Stimulated activated naive CD8-positive, alpha-beta T cell treated with anti-CD3 and anti-CD28 coated beads, Interleukin-15, amount 100 ng/mL, for 72 hours (primary cell): ENCODE measurements at places on chromosomes 12 and 14.

- no peak for DNase-seq
Measured at GRCh38 chr12:47835006-47835830, 15.5 kb upstream of the HDAC7 start.

- no peak for DNase-seq
Measured at GRCh38 chr14:63910583-63911363, 58.0 kb downstream of the SYNE2 start.

DNA sequence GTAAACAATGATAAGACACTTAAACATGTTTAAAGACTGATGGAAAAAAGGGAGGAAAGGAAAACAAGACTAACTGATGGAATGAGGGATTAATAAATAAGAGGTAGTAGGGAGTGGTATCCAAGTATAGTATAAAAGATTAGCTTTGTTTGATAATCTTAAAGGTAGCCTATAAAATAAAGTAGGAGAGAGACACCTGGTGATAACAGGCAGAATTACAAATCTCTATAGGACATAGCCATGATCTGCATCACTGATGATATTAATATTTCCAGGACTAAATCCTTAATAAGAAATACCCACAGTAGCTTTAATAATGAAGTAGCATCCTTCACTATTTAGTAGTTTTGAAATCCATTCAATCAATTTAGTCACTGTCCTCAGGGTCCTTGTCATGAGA is 30.4 kb downstream of the DLGAP5 start:
- no peak for DNase-seq

- DNase-seq, result peak; percentile 75
Measured at GRCh38 chr12:8032242-8033152, at the start of gene FOXJ2. Gene FOXJ2 (plus strand): TSS chr12:8032716. CDS start chr12:8039833, 7,117 bp downstream.

- peak; percentile 44 for DNase-seq
Measured at GRCh38 chr12:121637231-121637914, 11.0 kb downstream of the ORAI1 start.

DNA sequence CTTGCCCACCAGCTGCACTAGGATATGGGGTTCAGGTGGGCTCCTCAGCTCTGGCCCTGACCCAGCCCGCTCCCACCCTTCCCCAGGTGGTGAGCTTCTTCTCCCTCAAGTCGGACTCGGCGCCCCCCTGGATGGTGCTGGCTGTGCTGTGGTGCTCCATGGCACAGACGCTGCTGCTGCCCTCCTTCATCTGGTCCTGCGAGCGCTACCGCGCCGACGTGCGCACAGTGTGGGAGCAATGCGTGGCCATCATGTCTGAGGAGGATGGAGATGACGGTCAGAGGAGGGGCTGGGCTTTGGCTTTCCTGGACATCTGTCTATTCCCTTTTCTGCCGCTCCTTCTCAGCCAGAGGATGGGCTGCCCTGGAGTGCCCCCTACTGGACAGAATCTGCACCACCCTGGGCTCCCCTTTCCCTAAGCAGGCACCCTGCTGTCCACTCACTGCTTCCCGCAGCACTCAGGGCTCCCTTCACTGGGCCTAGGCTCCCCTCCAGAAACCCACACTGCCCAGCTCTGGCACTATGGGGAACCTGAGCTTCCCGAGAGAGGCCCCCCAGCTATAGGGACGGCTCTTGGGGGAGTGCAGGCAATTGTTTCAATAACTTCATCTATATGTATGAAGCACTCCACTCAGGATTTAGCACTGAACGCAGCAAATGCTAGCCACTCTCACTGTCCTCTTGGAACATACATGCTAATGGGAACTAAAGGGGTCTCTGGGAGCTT is 2.6 kb upstream of the P3H3 start:
- peak; percentile 80 for DNase-seq

GRCh38 chr14:92693998-92694795 is 54.2 kb downstream of the LGMN start:
- no peak for DNase-seq

DNA sequence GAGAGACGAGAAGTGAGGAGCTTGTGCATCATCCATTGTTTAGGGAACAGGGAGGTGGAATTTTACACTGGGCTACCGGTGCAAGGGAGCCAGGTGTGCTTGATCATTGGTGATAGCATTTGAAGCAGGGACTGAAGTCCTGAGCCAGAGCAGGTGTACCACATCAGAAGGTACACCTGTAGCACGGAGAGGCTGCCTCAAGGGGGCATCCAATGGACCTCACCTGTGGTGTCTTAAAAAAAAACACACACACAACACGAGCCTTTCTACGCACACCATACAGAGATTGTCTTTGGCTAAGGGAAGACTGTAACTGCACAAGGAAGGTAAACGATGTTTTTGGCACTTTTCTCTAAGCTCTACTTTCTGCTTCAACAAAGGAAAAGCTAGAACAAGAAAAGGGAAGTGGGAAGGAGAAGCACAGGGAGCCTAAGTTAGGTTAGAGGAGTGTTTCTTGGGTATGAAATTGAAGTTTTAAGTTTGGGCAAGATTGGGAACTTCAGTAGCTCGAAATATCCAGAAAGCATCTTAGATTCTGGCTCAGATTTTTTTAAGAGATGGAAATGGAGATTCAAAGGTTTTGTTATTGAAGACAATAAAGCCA is 334.3 kb upstream of the FBXO33 start:
- DNase-seq, result no peak

DNA sequence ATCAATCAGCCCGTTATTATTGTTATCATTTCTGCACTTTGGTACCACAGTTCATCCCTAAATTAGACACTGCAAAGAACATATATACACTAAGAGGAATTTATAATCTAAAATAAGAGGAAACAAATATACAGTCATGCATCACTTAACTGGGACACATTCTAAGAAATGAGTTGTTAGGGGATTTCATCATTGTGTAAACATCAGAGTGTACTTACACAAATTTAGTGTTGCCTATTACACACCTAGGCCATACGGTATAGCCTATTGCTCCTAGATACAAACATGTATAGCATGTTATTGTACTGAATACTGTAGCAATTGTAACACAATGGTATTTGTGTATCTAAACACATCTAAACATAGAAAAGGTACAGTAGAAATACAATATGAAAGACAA is 190.5 kb downstream of the BMP4 start:
- DNase-seq, result no peak

DNA sequence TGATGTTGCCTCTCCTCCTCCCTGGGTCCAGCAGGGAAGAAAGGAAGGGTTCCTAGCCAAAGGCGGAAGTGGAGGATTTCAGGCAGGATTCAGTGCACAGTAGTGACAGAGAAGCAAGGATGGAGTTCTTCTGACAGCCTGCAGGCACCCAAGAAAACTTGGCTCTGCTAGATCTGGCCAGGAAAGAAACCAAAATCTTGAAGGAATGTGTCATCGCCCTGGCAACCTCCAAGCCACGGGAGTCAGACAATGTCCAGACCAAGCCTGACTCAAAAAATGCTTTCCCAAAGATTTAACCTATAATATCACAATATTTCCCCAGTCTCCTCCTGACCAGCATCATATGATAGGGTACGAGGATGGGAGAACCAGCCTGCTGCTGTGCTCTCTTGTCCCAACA is 22.8 kb upstream of the DHRS4 start:
- no peak for DNase-seq

DNA sequence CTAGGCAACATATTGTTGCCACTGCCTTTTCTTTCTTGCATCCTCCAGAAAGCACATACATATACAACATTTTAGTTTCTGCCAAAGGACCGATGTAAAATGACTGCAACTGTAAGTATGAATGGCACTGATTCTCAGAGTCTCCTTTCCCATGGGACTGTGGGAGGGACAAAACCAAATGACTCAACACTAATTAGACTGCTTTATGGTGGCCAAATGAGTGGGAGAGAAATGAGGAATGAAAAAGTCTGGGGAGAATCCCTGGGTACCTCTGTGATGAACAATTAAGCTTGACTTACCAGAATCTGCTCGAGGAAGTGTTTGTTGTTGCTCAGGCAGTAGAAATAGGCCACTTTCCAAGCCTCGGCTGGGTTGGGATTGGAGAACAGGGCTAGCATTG is 10.1 kb downstream of the ZFYVE26 start:
- no peak for DNase-seq

GRCh38 chr14:105093431-105094192 is 28.4 kb upstream of the GPR132 start:
- DNase-seq, result peak; percentile 88

DNA sequence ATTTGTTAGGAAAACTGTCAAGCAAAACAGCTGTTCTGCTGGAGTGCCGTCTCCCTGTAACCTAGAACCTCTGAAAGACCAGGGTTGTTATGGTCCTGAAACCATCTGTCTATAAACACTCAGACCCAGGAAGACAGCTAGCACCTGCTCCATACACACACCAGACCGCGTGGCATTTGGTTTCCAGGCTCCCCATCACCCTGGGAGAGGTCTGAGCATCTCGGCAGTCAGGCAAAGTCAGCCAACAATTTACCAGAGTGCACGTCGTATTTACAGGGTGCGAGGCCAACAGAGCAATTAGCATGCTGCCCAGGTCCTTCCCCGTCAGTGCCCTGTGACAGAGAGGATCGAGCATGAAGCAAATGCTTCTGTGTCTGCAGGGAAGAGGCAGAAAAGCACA is 272.5 kb downstream of the SLC15A4 start:
- no peak for DNase-seq

DNA sequence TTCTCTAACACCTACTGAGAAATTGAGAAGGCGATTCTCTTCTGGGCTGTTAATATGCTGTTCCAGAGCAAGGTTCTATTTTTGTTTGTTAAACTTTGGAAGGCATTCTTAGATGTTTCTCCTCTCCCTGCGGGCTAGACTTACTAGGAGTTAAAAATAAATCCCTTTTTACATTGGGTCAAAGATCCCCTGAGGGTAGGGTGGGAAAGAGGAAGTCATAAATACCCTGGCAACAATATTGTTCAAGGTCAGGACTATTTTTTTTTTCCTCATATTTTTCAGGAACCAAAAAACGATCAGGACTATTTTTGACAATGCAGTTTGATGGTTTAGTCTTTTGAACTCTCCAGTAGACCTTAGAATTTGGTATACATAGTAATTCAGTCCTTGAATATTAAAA is 12.0 kb upstream of the SLC2A14 start:
- no peak for DNase-seq

DNA sequence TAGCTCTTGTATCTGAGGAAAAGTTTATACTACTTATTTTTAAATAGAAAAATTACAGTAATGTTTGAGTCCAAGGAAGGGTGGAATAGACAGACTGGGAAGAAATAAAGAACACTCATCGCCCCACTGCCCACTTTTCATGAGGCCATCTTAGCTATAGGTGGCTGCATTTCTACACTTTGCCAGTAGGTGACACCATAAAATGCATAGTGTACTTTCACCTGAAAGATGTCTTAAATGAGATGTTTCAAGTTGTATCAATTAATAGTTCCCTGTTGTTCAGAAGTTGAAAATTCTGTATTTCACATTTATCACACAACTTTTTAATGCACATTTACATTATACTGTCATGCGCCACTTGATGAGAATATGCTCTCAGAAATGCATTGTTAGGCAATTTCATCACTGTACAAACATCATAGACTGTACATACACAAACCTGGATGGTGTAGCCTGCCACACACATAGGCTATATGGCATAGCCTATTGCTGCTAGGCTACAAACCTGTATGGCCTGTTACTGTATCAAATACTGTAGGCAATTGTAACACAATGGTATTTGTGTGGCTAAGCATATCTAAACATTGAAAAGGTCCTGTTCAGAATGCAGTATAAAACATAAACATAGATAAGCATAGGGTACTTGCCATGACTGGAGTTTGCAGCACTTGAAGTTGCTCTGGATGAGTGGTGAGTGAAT is 27.6 kb downstream of the PMCH start:
- DNase-seq, result no peak

DNA sequence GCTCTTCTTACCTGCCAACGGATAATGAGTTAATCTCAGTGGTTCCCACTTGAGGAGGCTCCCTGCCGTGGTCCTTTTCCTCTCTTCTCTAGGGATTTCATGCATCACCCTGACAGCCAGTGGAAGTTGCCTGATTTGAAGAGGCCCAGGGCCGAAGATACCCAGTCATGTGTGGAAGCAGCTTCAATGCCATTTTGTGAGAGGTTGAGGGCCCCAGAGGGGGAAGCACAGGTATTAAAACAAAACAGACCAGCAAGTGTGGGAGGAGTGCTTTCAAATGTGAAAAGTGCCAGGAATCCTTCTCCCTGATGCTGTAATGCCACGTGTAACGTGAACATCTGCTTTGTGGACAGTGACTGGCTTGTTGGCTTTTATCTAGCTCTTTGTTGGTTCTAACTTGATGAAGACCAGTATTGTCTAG is 1.5 kb downstream of the TCP11L2 start:
- DNase-seq, result peak; percentile 16

DNA sequence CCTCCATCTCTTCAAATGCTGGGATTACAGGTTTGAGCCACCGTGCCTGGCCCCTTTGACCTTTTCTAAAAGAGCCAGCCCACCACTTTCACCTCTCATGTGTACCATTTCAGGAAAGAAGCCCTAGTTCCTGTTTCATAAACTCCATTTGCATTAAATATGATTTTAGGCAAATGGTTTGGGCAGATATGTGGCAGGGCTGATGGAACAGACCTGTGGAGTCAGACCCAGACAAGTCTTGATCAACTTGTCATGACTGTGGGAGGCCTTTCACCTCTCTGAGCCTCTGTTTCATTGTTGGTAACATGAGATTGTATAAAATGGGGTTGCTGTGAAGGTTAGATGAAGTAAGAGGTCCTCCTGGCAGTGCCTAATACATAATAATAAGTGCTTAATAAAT is 5.2 kb upstream of the MAP3K9 start:
- no peak for DNase-seq

- DNase-seq, result no peak
Measured at GRCh38 chr14:72839753-72840607, 53.9 kb downstream of the DPF3 start.

DNA sequence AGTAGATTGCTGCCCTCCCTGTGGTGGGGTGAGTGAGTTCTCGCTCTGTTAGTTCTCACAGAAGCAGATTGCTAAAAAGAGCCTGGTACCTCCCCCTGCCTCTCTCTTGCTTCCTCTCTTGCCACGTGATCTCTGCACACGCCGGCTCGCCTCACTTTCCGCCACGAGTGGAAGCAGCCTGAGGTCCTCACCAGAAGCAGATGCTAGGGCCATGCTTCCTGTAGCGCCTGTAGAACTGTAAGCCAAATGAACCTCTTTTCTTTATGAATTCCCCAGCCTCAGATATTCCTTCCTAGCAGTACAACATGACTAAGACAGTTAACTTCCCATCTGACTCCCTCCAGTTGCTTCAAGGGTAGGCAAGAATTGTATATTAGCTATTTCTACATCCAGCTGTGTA is 76.2 kb downstream of the ETV6 start:
- no peak for DNase-seq

DNA sequence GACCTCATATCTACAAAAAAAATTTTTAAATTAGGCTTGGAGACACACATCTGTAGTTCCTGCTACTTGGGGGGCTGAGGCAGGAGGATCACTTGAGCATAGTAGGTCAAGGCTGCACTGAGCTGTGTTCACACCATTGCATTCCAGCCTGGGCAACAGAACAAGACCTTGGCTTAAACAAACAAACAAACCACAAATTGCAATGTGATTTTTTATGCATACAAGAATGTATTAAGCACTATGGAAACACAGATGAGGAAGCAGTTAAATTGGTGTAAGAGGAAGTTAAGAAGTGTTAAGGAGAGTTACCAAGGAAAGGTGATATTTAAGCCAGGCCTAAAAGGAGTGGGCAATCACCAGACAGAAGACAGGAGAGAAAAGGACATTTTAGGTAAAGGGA is 83.6 kb upstream of the HECTD1 start:
- DNase-seq, result no peak

- no peak for DNase-seq
Measured at GRCh38 chr14:49991491-49991890, 98.6 kb downstream of the ARF6 start.
